Tibial artery (tissue), 4 donors: ENCODE measurements at places on chromosomes 5 and 9.

- no peak for DNase-seq
Observed at GRCh38 chr9:3409453-3409852, 116.3 kb downstream of the RFX3 start.

DNA sequence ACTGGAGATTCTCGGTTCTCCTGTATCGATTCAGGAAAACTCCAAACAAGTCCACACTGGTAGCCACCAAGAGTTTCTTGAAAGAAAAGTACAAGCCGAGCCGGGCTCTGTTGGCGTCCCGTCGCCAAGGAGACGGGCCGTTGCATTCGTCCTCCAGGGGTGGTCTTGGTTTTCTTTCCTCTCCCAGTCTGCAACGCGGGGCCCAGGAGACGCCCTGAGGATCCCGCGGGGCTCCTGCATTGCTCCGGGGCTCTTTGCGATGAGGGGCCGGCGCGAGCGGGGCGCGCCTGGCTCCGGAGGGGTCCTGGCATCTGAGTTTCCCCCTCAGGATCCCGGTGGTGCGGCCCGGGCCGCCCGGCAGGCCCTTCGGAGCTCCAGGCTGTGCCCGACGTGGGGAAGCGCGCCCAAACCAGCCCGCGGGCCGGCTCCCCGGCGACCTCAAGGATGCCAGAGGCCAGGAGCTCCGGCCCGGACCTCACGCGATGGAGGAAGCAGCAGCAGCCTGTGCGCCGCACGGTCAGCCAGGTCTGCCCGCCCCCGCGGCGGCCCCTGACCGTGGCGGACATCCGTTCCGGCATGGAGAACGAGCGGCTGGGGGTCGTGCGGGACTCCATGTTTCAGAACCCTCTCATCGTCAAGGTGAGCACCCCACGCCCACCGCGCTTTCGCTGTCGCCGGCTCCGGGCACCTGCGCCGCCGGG, at the start of gene CFAP77:
TSS of gene CFAP77 (plus strand) at position 384 of the 701 bp plus-strand sequence. CDS start at position 445, 61 bp downstream.
- DNase-seq, result no peak

DNA sequence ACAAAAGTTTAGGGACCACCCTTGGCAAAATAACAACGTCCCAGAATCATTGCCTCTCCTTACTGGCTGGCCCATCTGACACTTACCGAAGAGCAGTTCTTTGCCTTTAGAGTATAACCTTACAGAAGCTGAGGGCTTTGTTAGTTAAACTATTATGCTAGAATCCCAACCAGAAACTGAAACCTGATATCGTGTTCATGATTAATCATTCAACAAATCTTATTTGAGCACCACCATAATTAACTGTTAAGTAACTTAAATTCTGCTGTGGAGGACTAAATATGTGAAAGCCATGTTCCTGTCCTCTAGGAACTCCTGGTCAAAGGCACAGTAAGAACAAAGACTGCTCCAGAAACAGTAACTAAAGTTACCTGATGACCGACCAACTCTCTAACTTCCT, 104.9 kb downstream of the ARL15 start:
- DNase-seq, result no peak

- DNase-seq, result no peak
Observed at GRCh38 chr9:69332067-69332685, 7.2 kb downstream of the ENTREP1 start.

DNA sequence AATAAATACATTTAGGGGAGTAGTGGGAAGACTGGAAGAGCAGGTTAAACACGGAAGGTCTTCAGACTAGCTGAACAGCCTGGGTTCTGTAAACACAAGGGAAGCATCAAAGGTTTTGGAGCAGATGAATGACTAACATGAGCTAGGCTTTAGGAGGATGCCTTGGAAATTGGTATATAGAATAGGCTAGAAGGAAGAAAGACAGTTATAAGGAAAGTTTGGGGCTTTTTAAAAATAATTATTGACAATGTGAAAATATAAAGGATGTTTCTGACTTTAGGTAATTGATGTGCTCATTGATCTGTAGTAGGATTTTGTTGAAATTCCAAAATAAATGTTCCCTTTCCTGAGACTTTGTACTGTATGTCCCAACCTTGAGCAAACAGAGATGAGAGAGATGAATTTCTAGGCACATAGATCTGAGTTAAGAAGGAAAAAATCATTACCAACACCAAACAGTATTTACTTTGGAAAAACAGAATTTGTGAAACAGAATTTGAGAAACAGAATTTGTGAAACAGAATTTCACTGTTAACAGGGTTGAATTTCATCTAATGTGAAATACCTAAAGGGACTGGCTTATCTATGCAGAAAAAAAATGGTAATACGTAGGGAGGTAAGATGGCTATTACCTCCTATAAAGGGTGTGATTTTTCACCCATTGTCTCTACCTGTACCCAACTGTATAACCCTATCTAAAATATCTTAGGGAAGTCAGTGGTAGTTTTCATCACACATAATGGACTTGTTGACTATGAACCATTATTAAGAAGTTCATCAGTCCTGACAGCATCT, 28.8 kb downstream of the SKP2 start:
- DNase-seq, result no peak
